ENCODE measurements at places on chromosomes 6 and 20.

DNA sequence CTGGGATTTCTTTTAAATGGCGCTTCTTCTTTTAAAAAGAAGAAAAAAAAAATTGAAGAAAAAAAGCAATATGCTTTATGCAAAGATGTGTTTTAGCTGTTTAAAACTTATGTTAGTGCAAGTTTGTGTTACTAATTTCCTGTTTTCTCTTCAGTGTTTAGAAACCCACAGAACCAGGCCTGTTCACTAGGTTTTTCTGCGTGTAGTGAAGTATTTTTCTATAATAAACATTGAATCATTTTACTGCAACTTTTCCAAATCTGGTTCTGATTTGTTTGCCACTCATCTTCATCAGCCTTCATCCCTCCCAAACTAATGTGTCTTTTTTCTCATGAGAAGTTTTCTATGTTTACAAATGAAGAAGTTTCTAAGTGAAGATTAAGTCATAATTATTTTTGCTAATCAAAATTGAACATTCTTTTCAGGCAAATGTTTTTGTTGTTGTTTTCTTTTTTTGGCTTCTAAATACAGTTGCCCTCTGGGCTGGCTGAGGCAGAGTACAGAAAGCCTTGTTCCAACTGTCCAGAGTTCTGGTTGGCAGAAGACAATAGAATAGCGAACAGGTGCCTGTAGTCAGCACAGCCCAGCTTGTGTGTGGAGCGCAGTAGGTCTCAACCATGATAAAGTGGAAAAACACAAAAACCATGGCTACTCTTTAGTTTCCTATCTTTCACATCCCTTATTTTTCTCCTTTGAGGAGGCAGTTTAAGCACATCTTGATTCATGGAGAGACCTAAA, 14.5 kb downstream of the ZNF76 start:
- DNase-seq = no peak

DNA sequence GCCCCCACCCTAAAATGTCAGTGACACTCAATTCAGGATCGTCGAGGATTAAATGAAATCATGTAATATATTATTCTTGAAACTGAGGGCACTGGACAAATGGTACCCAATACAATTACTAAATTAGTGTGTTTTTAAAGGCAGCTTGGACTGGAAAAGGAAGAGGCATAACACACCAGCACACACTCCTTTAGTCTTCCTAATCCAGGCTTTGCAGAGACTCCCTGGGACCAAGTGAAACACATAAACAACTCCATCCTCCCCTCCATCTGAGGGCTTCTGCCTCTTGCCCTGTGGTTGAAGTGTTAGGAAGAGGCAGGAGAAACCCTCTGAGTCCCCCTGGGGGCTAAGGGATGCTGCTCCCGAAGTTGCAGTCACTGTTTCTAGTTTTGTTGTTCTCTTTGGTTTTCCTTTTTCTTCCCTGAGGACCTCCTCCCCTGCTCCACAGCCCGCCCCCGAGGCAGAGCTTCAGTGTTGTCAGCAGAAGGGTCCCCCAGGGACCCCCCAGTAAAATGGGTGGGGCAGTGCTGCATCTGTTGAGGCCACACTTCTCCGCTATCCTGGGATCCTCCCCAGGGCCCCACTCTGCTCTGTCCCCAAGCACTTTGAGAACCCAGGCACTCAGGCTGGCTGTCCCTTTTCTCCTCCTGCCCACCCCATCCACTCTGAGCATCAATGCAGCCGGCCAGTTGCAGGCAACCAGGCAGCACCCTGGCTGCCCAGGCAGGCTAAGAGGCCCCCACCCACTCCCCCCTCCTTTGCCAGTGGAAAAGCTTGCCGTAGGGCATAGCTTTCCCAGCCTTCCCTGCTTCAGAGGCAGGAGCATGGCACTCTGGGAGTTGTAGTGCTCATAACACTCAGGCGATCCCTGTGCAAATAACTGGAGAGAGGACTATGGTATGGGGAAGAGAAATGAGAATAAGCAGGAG, 5.9 kb downstream of the TMEM63B start:
- peak; percentile 17 for DNase-seq

DNA sequence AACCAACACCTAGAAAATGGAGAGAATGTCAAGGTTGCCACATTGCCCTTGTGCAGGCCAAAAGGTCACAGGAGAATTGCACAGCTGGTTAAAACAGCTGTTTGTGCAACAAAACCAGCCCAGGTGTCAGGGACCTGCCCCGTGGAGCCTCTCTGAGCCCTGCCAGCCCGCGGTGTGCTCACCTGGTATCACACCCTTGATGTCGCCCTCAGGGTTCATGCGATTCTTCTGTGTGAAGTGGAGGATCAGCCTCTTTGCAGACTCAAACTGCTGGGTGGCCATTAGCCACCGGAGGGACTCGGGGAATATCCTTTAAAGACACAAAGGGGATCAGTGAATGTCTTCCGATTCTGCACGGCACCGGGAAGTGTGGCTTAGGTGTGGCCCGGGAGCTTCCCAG, 39.2 kb downstream of the PSMG4 start:
- DNase-seq = no peak

DNA sequence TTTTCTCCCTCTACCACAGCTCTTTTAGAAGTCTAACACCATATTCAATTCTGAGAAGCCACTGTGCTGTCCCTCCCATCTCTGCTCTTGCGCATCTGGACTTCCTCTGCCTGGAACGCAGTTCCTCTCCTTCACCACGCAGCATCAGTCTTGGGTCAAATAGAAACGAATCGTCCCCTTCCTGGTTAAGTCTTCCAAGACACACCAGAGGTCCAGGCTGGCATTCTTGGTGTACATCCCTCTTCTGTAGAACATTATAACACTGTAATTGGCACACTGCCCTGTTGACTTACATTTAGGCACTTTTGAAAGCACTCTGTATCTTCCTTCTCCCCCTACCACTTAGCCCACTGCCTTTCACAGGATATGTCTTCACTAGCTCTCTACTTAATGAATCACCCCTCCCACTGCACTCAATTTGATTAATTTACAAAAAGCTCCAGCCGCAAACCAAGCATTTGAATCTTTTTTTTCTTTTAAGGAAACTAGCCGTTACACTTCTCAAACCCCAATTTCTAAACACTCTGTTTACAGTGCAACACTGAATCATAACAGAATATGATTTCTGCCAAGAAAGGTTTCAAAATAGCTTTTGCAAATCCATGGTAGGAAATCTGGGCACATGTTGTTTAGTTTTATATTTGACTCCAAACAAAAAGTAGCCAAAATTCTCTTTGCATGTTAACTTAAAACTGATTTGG, 140.8 kb upstream of the CARMIL1 start:
- DNase-seq = no peak

GRCh38 chr6:135183002-135183531, 2.0 kb downstream of the MYB start:
- no peak for DNase-seq

DNA sequence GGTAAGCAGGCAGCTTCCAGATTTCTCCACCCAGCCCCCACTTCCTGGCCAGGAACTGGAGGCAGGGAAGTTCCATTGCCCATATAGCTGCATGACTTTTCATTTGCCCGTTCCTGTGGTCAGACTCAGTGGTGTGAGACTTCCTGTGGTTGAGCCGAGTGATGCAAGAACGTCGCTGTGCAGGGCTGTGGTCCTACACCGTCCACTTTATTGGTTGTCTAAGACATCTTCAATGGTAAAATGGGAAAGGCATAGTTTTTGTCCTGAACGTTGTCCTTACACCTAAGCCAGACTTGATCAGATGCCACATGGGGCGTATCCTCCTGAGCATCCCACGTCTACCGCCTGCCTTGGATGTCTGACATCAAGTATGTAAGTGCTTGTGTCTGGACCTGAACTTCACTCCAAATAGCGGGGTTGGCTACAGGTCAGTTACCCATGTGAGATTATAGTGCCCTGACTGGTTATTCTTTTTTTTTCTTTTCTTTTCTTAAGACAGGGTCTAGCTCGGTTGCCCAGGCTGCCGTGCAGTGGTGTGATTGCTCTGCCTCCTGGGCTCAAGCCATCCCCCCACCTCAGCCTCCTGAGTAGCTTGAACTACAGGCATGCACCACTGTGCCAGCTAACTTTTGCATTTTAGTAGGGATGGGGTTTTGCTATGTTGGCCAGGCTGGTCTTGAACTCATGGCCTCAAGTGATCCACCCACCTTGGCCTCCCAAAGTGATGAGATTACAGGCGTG, 25.9 kb upstream of the GTSF1L start:
- no peak for DNase-seq

DNA sequence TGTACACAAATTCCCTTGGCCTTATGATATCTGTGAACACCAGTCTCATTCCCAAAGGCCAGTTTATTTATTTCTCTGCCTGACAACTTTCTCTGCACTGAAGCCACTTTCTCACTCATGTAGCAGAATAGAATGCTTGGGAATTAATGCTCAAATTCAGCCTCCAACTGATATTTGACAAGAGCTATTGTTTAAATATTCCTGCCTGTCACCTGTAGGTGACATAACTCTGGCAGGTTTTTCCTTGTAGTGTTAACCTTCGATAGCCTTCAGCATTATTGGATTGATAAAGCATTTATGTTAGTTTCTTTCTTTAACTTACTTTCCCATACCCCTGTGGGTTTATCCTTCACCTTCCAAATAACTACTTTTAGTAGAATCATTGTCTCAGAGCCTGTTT, 1183.2 kb upstream of the ADGRB3 start:
- no peak for DNase-seq

GRCh38 chr6:47478233-47479139, 897 bp downstream of the CD2AP start:
- DNase-seq = no peak

GRCh38 chr6:72290620-72291019, 331.2 kb upstream of the KCNQ5 start:
- DNase-seq = no peak

GRCh38 chr6:75458895-75459294, 34.7 kb downstream of the FILIP1 start:
- DNase-seq = no peak

- no peak for DNase-seq
These were observed 234.4 kb downstream of the SIM1 start for GRCh38 chr6:100230115-100230952.

DNA sequence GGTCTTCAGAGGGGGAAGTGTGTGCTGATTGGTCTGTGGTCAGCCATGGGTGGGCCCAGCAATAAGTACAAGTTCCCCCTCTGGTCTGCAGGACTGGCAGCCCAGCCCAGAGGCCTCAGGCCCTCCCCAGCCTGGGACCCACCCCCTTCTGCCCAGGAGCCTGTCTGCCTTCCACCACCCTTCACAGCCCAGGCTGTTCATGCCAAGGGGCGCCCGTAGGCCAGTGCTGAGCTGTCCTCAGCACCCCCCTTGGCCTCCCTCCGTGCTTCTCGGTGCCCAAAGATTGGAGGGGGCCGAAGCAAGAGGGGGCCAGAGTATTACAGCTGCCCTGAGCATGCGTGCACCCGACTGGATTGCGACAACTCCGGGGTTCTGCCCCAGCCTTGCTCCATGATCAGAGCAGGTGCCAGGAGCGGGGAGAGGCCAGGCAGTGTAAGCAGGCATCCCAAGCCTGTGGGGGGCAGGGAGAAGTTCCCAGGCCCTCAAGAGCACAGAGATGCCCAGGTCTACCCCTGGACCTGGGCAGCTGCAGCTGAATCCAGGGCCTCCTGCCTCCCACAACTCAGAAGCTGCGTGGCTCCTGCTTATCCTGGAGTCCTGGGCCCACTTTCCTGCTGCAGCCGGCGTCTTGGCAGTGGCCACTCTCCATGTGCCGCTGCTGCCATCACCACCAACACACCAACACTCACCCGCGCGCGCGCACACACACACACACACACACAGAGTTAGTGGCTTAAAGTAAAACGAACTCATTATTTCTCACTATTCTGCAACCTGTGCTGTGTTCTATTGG, 33.3 kb downstream of the CST9L start:
- no peak for DNase-seq
